HFFc6 (cell line): ENCODE measurements at places on chromosomes 4 and X.

GRCh38 chr4:87975466-87975865 lies at the start of gene SPP1:
TSS of gene SPP1 (plus strand) at chr4:87975714. CDS start at chr4:87976896, 1,182 bp downstream.
- peak; percentile 9 for DNase-seq

- DNase-seq, result no peak
Observed at GRCh38 chr4:79964020-79964399, 109.0 kb downstream of the ANTXR2 start.

DNA sequence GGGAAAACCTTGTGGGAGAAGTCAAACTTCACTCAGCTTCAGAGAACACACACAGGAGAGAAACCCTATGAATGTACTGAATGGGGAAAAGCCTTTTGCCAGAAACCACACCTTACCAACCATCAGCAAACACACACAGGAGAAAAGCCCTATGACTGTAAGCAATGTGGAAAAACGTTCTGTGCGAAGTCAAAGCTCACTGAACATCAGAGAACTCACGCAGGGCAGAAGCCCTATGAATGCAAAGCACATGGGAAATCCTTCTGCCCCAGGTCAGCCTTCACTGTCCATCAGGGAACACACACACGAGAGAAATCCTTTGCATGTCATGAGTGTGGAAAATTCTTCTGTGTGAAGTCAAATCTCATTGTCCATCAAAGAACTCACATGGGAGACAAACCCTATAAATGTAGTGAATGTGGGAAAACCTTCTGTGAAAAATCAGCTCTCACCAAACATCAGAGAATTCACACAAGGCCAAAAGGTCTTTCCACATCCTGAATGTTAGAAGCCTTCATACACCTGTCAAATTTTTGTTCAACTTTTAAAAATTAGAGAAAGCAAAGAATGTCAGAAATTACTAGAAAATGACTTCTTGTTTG lies 199.4 kb downstream of the SMIM20 start:
- no peak for DNase-seq

GRCh38 chr4:2906218-2906617 lies 57.0 kb downstream of the NOP14 start:
- no peak for DNase-seq

DNA sequence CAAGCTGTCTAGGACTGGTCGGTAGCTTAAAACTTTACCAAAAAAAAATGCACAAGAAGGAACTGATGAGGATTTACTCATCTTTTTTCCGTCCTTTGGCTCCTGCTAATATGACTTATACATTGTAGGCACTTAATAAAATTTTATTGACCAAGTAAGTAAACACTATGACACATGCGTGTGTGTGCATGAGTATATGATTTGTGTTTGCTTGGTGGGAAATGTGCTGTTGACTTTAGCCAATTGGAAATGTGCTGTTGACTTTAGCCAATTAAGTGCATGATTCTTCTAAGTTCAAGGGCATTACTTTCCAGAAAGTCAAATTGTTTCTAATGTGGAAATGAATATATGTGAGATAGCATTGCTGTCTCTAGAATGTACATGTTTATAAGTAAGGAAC lies 78.3 kb downstream of the FIP1L1 start:
- DNase-seq, result no peak

DNA sequence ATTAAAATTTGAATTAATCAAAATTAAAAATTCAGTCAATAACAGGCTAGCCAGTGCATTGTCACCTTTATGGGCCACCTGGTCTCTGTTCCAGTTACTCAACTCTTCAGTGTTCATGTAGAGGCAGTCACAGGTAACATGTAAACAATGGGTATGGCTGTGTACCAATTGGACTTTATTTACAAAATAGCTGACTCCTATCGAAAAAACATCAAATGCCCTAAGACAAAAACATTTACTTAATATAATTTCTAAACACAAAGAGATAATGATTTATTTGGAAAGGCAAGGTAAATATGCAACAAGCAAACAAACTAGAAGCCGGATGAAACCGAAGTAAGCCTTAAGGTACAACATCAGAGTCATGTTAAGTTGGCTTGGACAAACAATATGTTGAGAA lies 8.8 kb downstream of the TMEM150C start:
- DNase-seq, result no peak

GRCh38 chr4:73762409-73762808 lies 22.0 kb downstream of the CXCL8 start:
- no peak for DNase-seq
